ENCODE measurements at places on chromosomes 2 and 18.

DNA sequence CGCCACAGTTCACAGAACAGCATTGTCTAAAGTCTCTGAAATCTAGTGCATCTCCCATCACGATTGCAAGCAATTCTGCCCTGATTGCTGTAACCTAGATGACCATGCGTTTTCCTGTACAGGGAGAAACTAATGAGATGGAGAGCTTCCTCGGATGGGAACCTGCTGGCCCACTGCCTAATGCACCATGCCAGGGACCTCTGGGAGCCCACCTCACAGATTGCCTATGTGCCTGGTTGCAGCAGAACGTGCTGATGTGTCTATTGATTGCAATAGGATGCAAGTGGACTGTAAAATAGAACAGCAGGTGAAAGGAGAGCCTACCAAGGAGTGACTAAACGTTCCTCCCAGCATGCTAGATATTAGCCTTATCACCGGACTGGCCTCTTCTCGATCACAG, 141.0 kb upstream of the RAB12 start:
- DNase-seq, result no peak

- peak; percentile 49 for DNase-seq
These were observed 123.0 kb downstream of the MAP4K4 start for GRCh38 chr2:101820519-101820918.

DNA sequence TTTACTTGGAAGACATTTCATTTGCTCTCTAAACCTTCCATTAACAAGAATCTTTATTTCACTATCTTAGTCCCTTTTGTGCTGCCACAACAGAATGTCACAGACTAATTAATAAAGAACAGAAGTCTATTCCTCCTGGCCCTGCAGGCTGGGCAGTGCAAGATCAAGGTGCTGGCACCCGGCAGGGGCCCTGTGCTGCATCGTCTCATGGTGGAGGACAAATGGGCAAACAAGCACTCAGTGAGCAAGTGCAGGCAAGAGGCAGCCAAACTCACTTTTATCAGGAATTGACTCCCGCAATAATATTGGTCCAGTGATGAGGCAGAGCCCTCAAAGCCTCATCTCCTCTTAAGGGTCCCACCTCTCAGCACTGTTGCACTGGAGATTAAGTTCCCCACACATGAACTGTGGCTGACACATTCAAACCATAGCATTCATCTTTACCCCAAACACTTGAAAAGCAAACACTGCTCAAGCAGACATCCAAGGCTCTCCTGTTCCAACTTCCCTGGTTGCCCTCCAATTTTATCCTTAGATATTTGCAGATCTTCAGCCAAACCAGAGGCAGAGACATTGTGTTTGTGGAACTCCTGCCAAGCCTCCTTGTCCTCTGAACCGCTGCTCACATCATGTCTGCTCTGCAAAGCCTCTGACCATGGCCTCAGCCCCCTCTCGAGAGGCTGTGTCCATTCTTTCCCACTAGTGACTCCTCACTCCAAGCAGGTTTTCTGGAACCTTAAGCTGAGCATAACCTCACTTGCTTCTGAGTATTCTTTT, 404.4 kb upstream of the SOX11 start:
- DNase-seq, result no peak

DNA sequence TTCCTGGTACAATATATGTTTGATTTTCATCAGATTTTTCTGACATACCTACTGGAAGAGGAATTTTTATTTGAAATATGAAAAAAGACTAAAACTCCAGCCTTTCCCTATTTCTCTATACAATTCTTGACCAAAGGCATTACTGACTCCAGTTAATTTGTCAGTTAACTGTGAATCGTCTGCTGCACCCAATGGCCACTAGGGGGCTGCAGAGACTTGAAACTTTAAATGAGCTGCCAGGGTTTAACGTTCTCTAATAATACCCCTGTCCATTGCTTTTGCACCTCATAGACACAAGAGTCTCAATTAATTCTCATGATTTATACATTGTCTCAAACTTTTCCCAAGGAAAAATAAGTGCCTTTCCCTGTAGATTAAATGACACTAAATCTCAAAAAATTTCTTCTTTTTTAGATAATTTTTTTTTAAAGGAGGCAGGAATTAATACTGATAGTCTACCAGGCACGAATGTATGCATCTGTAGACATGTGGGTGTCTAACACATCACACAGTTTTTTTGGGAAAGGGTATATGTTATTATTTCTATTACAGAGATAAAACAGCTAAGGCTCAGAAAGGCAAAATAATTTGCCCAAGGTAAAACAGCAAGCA, 1.8 kb upstream of the ALK start:
- DNase-seq, result peak; percentile 5

GRCh38 chr2:162370931-162371330, 27.0 kb downstream of the GCA start:
- no peak for DNase-seq

DNA sequence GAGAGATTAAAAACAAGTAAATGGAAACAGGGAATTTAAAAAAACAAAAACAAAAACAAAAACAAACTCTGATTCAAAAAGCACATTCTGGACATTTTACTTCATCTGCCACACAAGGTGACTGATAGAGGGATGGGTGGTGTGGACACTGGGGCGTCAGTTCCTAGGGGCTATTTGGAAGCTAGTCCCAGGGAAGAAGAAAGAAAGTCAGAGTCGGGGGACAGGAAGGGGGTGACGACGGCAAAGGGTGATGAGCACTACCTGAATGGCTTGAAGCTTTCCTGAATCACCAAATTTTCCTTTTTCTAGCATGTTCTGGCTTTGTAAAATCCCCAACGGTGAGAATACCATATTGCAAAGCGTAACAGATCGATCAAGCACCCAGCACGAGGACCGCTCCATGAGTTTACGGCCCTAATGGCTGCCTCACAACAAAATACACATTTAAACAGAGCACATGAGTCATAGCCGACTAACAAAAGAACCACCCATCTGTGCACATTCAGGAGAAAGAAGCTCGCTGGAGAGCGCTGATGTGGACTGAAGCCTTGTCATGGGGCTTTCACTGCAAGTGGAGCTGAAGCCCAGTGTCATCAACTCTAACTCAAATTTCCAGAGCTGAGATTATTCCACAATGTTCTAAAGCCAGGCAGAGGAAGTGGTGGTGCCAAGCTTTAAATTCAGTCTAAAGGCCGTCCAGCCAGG, 178.9 kb downstream of the LNPK start:
- no peak for DNase-seq

- DNase-seq, result no peak
These were observed 103.0 kb downstream of the AP1S3 start for GRCh38 chr2:223734346-223734745.

- DNase-seq, result no peak
These were observed 31.1 kb upstream of the PNO1 start for GRCh38 chr2:68126561-68126960.

DNA sequence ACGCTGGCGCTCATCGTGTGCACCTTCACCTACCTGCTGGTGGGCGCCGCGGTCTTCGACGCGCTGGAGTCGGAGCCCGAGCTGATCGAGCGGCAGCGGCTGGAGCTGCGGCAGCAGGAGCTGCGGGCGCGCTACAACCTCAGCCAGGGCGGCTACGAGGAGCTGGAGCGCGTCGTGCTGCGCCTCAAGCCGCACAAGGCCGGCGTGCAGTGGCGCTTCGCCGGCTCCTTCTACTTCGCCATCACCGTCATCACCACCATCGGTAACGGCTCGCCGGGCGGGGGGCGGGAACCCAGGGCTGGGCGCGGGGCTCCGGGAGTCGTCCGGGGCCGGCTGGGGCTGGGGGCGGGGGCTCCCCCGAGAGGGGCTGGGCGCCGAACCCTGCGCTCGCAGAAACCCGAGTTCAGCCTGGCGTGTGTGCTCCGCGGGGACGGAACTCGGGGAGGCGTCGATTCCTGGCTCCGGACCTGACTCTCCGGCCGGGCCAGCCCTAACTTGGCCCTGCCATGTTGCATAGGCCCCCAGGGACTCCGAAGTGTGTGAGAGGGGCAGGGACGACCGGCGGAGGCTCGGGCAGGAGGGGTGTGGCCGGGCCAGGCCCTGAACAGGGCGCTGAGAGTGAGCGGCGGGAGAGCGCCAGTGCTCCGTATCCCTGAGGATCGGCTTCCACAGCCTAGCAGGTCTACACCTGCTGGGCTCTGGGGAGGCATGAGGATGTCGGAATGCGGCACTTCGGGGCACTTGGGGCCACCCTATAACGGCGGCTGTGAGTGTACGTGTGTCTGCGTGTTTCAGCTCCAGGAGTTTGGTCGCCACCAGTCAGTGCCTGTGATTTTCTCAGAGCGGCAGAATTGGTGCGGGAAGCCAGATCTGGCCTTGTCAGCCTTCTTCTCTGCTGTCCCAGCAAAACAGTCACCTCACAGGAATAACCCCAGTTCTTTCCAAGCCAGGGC, 651 bp downstream of the KCNK3 start:
- no peak for DNase-seq

- no peak for DNase-seq
These were observed 620 bp upstream of the RPL37A start for GRCh38 chr2:216498070-216498378.

DNA sequence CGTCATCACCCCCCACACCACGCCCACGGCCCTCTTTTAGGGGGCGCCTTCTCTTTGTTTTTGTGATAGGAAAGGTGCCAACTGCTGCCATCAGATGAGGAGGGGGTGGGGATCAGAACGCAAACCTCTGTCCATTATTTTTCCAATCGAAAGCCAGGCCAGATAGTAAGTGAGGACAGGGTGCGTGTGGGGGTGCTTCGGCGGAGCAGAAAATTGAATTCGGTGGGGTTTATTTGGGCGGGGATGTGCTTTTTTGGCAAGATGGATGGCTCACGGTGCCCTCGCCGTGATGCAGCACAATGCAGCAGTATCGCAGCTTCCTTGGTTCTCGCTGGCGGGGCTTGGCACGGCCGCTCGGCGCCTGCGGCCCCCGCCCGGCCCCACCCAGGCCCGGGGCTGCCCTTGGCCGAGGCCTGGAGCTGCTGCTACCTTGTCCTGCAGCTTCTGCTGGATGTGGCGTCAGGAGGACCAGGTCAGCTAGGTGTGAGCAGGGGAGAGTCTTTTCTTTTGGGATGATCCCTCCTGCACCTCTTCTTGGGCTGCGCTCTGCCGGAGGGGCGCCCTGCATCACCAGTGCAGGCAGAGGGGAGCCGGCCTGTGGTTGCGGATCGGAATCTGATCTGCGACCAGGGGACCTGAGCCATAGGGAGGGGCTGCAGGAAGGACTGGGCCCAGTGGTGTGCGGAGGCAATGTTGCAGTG, 1.3 kb downstream of the SPTBN1 start:
- DNase-seq, result no peak

DNA sequence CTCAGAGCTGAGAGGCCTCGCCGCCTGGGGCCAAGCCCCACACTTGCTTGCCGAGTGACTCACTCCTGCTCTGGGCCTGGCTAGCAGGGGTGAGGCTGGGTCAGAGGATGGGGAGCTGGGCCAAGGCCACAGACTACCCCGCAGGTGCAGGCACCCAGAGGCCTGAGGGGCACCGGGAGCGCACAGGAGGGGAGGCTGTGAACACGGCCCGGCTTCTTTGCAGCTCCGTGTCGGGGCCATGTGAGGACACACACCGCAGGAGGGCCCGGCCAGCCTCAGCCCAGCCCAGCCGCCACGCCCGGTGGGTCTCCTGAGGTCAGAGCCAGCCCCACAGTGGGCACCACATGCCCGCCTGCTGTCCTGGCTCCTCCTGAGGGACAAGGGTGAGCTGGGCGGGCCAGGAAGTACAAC, 8.4 kb downstream of the GPC1 start:
- DNase-seq, result no peak

GRCh38 chr2:25187729-25188350, 19.5 kb upstream of the POMC start:
- no peak for DNase-seq

DNA sequence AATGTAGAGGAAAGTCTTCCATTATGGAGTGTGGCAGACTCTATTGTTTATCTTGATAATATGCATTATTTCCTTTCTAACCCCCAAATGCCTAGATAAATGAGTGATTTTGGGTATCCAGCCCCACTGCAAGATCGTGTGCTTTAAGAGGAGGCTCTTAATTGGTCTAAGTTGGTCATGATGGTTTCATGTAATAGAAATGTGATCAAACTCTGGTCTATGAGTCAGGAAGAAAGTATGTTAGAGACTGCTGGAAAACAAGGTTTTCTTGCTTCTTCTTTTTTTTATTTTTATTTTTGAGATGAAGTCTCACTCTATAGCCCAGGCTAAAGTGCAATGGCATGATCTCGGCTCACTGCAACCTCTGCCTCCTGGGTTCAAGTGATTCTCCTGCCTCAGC, 344.5 kb upstream of the TNP1 start:
- no peak for DNase-seq

GRCh38 chr18:77472509-77472908, 222.9 kb downstream of the GALR1 start:
- DNase-seq, result no peak

DNA sequence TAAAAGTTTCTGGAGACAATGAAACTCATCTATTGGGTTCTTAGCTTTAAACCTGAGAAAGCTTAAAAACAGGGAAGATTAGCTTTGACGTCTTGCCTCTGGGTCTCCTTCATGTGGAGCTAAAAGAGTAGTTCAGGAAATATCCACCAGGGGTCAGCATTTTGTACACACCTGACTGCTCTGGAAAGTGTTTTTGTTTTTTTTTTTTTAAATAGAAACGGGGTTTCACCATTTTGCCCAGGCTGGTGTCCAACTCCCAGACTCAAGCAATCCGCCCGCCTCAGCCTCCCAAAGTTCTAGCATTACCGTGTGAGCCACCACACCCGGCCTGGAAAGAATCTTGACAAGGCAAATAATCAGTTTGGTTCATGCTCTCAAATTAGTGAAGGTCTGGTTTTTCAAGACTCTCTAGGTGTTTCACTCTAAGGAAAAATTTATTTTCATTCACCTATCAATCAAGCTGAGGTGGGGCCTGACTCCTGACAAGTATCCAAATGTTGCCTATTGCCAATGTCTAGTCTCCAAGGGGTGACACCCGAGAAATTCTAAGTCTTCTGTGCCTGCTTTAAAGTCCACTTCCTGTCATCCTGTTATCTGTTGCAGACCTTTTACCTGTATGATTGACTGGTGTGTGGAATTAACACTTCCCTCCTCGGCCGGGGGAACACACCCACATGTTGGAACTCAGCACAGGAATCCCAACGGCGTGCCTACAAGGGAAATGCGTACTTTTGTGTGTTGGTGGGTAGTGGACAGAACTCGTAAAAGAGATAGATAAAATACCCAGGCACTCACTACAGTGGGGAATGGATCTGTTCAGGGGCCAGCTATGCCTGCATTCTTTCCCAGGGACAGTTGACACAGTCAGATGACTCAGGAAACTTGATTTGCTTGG, 11.3 kb downstream of the IL1RN start:
- DNase-seq, result no peak

- no peak for DNase-seq
These were observed 165.3 kb upstream of the SMAD2 start for GRCh38 chr18:48095726-48096125.

GRCh38 chr2:204205082-204205481, 268.5 kb downstream of the ICOS start:
- no peak for DNase-seq

DNA sequence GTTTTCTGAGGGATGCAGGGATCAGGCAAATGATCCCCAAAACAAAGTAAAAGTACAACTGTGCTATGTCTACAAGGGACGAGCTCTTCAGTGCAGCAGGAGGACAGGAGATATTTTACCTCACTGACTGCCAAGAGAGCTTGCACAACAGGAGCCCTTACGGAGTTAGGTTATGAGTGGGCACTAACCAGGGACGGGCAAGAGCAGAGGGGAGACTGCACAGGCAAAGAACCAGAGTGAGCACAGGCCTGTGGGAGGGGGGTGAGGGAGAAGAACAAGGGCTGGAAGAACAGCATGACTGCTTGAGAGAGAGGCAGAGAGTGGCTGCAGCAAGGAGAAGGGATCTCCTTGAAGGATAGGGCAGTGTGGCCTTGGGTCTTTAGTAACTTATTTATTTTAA, 101.1 kb upstream of the PID1 start:
- no peak for DNase-seq

- no peak for DNase-seq
These were observed 368.4 kb upstream of the HS6ST1 start for GRCh38 chr2:128686881-128687555.

Measured in AG04449 (cell line).